ENCODE measurements at places on chromosomes 11 and 22.

GRCh38 chr11:23097891-23098290 is 237.6 kb upstream of the CCDC179 start:
- DNase-seq: no peak

- peak; percentile 75 for DNase-seq
Observed at GRCh38 chr22:35930933-35931332, 97.7 kb downstream of the RBFOX2 start.

GRCh38 chr11:62546929-62547625 is 471 bp upstream of the AHNAK start:
- DNase-seq: no peak

DNA sequence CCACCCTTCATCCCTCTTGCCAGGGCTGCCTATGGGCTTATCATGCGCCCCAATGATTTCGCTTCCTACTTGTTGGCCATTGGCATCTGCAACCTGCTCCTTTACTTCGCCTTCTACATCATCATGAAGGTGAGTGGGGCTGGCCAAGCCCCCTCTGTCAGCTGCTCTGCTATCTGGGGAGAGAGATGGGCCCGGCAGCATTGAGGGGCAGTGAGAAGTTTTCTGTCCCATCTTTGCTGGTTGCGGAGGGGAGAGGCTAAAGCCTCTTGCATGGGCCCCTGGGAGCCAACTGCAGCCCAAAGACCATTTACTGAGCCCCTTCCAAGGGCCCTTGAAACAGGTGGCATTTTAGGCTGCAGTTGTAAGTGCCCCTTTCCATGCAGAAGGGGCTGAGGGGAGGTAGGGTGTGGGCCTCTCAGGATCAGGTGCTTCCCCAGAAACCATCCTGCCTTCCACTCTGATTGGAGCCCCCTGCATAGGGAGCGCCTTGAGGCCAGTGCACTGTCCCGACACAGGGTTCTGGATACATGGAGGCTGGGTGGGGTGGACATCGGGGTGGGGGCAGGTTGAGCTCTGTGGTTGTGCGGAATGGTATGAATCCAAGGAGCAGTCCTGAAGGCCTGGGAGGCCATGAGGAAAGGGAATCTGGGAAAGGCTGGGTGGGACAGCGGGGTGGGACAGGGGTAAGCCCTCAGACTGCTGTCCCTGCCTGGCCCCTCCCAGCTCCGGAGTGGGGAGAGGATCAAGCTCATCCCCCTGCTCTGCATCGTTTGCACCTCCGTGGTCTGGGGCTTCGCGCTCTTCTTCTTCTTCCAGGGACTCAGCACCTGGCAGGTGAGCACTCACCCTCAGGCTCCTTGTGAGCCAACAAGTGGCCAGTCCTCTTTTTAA is 5.8 kb upstream of the TAGLN start:
- DNase-seq: no peak

DNA sequence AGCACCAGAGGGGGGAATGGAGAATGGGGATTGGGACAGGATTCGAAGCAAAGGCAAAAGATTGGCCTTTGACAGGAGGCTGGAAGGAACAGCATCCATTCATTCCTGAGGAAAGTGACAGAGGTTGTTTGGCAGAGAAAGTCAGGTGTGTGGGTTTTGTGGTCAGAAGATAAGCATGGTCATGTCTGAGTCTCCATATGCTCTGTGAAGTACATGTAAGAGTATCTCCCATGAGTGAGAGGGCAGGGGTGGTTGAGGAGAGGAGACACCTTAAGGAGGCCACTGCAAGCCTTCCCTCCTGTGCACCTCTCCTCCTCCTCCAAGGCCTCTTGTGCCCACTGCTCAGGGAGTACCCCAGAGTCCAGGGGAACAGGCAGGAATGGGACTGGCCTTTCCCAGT is 1.9 kb upstream of the NLRP10 start:
- no peak for DNase-seq

GRCh38 chr11:106728859-106729258 is 289.4 kb downstream of the GUCY1A2 start:
- no peak for DNase-seq

GRCh38 chr11:122360875-122361274 is 244.9 kb upstream of the BLID start:
- DNase-seq: no peak

GRCh38 chr22:45072322-45072903 is 62.6 kb upstream of the PHF21B start:
- DNase-seq: peak; percentile 27

GRCh38 chr11:113148652-113149051 is 165.7 kb upstream of the TTC12 start:
- DNase-seq: no peak

DNA sequence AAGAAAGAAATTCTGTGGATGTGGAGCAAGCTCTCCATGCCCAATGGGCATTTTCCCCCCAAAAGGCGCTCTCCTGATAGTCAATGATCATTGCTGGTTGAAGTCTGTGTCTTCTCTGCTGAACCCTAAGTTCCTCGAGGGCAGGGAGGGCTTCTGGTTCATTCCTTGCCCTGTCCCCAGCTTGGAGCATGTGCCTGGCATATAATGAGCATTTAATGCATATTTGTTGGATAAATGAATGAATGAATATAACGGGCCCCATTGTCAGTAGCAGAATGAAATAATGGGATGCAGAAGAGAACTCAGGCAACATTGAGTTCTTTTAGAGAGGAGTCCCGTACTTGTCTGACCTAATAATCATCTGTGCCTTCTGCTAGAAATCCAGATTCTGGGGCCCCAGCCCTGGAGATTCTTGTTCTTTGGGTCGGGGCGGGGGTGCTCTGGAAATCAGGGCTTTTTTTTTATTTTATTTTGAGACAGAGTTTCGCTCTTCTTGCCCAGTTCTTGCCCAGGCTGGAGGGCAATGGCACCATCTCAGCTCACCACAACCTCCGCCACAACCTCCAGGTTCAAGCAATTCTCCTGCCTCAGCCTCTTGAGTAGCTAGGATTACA is 64.4 kb downstream of the CD82 start:
- DNase-seq: no peak

DNA sequence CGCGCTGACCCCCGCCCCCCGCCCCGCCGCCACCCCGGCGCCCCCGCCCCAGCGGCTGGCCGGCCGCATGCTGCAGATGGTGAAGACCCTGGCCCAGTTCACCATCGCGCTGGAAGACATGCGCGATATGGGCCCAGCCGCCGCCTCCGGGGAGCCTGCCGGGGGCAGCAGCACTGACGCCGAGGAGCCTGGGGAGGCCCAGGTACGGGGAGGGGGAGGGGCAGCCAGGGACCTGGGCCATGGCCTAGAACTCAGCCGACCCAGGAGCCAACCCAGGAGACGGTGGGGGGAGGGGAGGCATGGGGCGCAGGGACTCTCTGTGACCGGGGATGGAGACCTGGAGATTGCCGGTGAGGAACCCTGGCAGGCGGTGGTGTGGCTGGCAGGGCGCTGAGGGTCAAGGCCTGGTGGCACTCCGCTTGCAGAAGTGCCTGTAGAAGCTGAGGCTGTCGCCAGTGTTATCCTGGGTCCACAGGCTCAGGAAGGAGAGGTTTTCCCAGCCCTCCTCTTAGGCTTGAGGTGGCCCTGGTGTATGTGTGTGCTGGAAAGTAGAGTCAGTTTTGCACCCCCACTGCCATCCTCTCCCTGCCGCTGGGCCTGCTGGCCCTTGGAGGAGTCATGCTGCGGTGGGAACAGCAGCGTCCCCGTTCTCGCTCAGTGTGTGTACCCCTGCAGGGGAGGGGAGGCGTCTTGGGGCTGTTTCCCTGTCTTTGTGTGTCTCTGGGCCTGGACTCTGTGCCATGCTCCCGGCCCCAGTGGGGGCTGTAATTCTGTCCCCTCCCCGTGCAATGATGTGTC is 32.9 kb upstream of the RELT start:
- no peak for DNase-seq

- no peak for DNase-seq
Observed at GRCh38 chr11:2570841-2571597, 126.2 kb downstream of the KCNQ1 start.

- DNase-seq: no peak
Observed at GRCh38 chr11:128688896-128689546, 4.9 kb upstream of the FLI1 start.

GRCh38 chr11:27234043-27234668 is 128.9 kb downstream of the CCDC34 start:
- no peak for DNase-seq

GRCh38 chr11:46808799-46809431 is 37.2 kb downstream of the CKAP5 start:
- DNase-seq: no peak

GRCh38 chr11:3615998-3616397 is 25.8 kb downstream of the ART5 start:
- no peak for DNase-seq

DNA sequence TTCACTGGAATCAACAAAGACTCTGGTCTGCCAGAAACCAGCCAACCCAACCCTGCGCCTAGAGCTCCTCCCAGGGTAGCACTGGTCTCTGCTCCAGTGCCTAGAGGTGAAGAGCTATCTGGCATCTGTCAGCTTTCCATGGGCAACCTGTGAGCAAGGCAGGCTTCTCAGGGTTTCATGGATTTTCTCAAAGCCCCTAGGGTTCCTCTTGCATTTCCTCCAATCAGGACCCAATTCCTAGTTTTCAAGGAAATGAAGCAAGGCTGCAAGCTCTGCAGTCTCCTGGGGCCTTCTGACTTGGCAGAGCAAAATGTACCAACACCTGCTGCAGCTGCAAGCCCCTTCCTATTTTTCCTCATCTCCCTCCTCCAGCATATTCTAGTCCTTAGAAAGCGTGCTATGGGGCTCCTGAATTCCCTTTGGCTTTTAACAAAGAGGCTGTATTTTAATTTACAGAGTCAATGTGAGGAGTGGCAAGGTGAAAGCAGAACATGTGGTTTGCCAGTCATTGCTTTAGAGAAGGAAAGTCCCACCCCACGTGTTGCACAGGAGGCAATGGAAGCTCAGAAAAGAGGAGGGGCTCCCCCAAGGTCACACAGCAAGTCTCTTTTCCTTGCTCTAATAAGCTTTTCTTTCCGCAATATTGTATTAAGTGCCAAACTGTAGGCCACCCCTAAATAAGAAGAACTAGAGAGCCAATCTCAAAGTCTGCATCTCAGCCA is 33.0 kb upstream of the RIC3 start:
- no peak for DNase-seq

- no peak for DNase-seq
Observed at GRCh38 chr22:39514373-39514973, 5.9 kb upstream of the ATF4 start.

- DNase-seq: peak; percentile 41
Observed at GRCh38 chr11:123640677-123641494, 13.5 kb downstream of the SCN3B start.

DNA sequence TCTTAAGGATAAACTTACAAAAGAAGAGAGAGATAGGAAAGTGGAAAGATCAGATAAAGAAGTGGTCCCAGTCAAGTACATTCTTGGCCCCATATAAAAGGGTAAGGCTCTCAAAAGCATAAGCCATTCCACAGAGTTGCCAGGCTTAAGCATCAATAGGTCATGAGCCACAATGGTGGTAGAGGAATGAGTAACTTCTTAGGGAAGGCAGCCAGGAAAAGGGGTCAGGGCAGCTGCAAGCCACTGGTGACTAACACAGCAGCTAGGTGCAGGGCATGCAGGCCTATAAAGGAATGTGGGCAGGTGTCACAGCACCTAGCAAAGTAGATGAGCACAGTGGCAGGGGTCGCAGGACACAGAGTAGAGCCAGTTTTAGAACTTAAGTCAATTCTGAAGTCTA is 302.6 kb upstream of the FAT3 start:
- no peak for DNase-seq

- no peak for DNase-seq
Observed at GRCh38 chr11:119525180-119525866, 102.4 kb upstream of the THY1 start.

DNA sequence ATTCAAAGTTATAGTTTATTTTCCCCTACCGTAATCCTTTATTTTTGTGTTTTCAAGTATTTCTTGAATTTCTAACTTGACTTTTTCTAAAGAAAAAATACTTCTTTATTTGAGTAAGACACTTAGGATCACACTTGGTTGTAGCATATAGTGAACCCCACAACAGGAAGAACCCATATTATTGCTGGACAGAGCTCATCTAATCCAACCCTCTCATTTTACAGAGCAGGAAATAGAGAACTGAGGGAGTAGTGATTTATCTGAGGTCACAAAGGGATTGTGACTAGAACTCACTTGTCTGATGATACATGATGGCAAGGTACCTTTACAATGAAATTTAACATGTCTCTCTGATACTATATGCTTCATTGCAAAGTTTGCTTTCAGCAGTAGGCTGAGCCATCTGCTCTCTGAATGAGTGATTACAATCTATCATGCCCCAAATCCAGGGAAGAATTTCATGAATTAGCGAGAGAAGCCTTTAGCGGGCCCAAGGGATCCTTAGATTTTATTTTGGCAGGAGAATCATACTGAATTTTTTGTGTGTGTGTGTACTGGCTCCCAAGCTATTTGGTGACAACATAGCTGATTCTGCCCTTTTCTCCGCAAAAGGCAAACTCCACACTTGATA is 9.8 kb downstream of the SLC17A6 start:
- no peak for DNase-seq

GRCh38 chr11:120694726-120695125 is 183.2 kb downstream of the GRIK4 start:
- DNase-seq: no peak

DNA sequence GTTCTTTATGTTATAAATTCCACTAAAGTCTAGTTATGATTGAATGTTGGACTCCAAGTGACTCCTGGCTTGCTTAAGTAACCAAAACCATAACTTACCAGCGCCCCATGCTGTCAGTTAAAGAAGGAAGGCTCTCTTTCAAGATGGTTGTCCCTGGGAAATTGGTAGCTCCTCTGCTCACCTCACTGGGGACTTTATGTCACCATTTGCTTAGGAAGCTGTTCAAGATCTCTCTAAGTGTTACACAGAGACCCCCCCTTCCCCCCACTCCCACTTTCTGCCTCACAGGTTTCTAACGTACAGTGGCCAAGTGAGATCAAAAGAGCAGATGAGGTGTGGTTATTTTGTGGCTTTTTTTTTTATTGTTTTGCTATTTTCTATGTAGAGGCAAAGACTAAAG is 301.8 kb downstream of the AASDHPPT start:
- DNase-seq: no peak

DNA sequence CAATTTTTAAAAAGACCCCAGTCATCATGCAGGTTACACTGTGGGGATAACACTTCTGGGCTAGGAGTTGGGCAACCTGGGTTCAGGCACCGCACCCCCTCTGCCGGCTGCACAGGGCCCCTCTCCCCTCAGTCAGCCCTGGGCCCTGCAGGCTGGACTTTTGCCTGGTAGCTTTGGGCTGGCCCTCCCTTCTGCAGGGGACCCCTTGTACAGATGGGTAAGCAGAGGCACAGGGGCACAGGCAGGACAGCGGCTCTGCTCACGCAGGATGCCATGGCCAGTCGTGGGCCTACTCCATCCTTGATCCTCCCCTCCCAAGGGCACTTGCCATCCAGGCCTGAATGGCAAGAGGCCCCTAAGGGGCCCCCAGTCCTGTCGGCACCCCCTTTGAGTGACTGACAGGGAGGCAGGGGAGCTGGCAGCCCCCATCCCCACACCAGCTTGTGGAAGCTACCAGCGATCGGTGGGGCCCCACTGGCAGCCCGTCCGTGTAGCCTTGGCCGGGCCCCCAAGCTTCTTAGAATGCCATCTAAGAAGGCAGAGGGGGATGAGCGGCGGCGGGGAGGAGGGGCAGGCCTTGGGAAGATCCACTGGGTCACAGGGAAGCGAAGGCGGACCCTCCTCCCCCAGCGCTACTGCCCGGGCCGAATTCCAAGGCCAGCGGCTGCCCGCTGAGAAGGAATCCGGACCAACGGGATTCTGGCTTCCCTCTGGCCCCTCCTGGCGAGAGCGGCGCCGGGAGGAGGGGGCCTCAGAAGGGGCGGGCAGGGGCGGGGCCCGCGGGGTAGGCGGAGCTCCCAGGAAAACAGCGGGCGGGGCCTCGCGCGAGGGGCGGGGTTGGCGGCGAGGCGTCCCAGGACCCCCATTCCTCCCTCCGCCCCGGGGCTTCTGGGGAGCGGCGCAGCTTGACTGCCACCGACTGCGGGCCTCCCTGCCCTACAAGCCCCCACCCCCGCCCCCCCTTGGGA is 6.8 kb upstream of the CHKA start:
- peak; percentile 89 for DNase-seq
